ENCODE measurements at places on chromosomes 6 and 20.

DNA sequence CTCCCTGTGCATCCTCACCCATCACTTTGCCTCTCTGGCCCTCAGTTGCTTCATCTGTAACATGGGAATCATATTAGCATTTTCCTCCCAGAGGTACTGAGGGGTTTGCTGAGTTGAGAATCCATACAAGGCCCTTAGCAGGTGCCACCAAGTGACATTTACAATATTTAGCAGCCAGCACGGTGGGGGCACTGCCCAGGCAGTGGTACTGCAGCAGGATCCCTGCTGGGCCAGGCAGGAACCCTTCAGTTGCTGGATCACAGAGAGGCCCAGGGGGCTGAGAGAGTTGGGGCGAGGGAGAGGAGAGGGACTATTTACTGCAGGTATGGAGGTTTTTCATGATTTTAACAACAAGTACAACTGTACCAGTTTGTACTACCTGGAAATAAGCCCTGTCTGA is 65.9 kb downstream of the CDH22 start:
- DNase-seq = no peak

DNA sequence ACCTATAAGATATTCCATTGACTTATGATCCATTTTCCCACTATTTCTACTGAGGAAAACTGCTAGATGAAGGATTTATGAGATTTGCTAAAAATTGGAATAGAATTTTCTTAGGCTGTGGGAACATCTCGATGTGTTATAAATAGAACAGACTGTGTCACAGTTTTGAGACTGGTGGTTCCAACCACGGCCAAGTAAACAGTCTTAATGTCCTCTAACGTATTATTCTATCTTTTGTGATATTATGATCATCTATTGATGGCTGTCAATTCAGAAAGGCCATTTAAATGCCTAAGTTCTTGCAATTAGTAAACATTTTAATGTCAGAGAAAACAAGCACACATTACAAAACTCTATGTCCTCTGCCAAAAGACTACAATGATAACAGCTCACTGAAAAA is 71.5 kb upstream of the PLN start:
- no peak for DNase-seq

GRCh38 chr20:63969838-63970713 is at the start of gene ZNF512B:
TSS of gene ZNF512B (minus strand) at chr20:63969930. CDS start at chr20:63967950, 1,980 bp downstream.
- peak; percentile 47 for DNase-seq

DNA sequence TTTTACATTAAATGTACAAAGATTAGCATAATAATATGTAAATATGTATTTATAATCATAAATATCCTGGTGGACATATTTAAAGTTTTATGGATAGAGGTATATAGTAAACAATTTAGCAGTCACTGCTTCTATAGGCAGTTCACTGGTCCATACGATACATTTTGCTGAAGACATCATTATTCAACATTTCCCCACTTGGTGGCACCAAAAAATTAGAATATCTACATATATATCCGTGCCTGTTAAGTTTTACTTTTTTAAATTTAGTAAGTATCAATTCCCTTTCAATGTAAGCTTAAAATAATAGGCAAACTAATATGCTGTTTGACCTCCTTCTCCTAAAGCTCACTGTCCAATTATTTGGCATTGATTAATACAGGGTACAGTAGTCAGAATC is 64.2 kb downstream of the LMBRD1 start:
- DNase-seq = no peak

DNA sequence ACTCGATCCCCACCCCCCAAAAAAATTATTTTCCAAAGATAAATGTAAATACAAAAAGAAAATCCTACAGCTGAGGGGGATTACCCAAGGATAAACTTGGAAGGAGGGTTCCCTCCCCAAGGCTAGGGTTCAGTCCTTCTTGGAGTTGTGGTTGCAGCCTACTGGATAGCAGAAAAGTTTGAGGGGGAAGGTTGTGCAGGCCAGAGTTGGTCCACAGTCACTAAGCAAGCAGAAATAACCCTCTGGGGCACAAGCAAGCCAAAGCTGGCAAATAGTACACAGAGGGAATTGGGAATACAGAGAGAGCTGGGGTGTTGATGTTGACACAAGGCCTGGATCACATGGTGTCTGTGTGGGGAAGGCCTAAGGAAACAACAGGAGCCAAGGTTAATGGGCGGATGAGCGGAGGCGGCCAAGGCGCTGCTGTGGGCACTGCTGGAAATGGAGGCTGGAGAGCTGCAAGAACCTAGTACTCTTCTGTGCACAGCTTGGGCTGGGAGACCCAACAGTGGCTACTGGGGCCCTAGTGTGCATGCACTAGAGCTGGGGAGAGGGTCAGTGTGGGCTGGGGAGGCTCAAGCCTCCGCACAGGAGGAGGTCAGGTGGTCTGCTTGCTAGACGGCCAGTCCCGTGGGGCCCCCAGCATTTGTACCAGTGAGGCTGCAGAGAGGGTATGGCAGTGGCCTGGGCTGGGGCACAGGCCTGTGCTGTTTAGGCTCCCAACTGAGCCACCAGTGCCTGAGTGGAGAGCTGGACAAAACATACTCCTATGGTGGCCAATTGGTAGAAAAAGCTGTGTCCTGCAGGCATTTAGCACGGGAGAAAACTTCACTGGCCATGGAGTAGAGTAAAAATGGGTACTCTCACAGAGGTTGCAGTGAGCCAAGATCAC is 5.5 kb upstream of the SNRPB start:
- no peak for DNase-seq

DNA sequence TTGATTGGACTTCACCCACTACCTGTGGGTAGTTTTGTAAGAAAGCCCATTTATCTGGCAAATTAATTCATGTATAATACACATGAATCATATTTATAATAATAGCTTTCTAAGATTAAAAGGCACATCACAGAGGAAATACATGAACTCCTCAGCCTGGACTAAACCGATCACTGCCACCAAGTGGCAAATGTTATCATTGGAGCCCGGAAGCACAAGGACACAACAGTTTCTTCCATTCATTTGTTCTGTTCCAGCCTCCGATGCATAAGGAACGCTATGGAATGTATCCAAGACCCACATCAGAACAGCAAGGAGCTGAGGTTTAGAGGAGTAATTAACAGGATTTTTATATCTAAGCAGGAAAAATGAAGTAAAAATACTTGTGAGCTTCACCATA is 13.9 kb upstream of the IPCEF1 start:
- DNase-seq = peak; percentile 4

GRCh38 chr6:42929821-42930360 is 611 bp downstream of the CNPY3 start:
- peak; percentile 48 for DNase-seq

DNA sequence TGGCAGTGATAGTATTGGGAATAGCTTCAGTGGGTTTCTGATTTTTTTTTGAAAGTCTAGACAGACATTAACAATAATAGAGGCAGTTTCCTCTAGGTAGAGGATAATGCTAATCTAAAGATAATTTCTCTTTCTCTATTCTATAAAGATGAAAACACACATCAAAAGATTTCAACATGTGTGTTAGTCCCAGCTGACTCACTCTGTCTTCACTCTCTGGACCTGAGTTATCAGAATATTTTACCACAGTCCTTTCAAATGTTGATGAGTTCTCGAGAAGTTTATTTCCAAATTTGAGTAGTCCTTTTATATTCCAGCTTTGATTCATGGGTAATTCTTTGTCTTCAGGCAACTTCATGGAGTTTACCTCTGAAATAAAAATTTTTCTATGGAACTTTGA is 17.1 kb downstream of the RPRD1B start:
- no peak for DNase-seq

DNA sequence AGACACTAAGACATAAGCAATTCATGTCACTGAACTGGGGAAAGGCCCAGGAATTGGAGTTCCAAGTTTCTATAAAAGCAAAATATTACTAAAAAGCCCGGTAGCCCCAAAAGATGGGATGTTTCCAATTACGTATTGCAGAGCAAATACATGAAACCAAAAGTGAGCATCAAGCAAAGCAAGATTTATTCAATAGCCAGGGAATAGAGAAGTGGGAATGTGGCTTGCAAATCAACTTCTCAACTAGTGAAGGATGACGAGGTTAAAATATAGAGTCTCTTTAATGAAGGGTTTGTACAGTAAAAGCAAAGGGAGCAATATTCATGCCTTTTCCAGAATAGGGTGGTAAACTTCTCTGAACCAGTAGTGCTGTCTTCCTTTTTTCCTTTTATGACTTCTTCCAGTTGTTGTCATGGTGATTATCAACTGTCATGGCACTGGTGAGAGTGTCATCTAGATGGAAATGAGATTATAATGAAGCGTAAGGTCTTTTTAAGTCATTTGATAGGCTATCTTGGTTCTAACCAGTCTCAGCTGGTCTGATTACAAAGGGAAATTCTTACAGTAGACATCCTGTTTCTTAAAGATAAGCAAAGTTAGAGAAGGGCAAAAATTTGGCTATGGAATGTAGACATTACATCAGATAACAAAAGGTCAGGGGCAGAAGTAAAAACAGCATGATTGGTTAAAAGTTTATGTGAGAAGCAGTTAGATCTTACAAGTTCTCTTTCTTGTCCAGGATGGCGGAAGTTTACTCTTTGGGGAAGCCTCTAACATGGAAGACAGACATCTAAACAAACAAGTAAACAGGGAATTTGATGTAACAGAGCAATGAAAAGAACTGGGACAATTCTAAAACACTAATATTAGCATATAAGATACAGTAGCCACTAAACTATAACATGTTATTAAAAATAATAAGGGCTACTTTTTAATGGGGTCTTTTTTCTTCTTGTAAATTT is 96.9 kb downstream of the TBX18 start:
- DNase-seq = no peak

- DNase-seq = no peak
Measured at GRCh38 chr20:63855363-63856097, 5.8 kb upstream of the ABHD16B start.

GRCh38 chr20:36274181-36274841 is 31.8 kb upstream of the DLGAP4 start:
- DNase-seq = no peak

- no peak for DNase-seq
Measured at GRCh38 chr6:68689910-68690309, 54.8 kb downstream of the ADGRB3 start.

GRCh38 chr6:11835065-11835464 is 56.5 kb upstream of the ADTRP start:
- DNase-seq = no peak

DNA sequence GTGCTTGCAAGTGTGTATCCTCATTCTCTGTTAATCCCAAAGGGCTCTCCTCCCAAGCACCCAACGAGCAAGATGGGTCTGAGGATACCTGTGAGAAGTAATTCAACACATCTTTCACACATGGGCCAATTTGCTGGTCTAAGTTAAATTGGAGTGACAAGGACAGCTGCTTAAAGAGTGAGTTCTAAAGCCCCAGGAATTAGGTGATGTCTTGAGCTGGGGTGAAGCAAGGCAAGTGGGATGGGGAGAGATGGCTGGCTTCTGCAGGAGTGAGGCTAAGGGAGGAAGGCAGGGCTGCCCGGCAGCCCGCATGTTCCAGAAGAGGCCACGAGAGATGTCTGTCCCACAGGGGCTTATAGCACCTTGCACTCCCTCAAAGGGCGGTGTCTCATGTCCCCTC is 288.5 kb downstream of the CDH26 start:
- DNase-seq = no peak

DNA sequence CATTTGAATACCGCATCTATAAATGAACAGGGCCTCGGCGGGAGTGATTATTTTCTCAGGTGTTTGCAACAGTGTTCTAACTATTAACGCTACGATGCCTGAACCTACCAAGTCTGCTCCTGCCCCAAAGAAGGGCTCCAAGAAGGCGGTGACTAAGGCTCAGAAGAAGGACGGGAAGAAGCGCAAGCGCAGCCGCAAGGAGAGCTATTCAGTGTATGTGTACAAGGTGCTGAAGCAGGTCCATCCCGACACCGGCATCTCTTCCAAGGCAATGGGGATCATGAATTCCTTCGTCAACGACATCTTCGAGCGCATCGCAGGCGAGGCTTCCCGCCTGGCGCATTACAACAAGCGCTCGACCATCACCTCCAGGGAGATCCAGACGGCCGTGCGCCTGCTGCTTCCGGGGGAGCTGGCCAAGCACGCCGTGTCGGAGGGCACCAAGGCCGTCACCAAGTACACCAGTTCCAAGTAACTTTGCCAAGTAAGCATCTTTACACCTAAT is 70.9 kb downstream of the HFE start:
- DNase-seq = peak; percentile 95

DNA sequence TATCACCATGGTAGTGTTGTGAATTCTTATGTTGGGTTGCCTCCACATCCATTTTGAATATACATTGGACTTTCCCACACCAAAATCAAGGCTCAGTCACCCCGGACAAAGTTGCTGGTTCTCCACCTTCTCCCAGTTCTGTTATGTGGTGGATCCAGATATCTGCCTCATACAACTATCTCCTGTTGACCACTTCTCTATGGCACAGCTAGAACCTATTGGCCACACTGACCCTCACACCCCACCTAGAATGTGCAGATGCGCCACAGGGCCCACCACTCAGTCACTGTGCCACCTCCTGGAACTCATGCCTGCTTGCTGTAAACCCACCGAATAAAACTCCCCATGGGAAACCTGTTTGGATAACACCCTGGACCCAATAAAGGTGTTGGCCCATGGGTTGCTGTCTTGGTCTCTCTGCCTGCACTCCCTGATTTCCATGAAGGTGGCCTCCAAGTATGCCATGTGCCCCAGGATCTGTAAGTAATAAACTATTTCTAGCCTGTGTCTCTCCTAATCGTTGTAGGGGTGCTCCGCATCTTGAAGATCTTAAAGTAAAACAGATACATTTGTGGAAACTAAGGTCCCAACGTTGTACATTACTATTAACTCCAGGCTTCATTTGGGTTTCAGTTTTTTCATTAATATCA is 7.2 kb upstream of the NQO2 start:
- no peak for DNase-seq

GRCh38 chr20:64145458-64146300 is 18.6 kb upstream of the MYT1 start:
- DNase-seq = no peak

GRCh38 chr6:108638993-108639392 is 78.3 kb downstream of the FOXO3 start:
- DNase-seq = no peak

- no peak for DNase-seq
Measured at GRCh38 chr6:69933239-69933638, 66.9 kb downstream of the COL19A1 start.

GRCh38 chr6:46655803-46656202 is 3.0 kb downstream of the SLC25A27 start:
- no peak for DNase-seq

DNA sequence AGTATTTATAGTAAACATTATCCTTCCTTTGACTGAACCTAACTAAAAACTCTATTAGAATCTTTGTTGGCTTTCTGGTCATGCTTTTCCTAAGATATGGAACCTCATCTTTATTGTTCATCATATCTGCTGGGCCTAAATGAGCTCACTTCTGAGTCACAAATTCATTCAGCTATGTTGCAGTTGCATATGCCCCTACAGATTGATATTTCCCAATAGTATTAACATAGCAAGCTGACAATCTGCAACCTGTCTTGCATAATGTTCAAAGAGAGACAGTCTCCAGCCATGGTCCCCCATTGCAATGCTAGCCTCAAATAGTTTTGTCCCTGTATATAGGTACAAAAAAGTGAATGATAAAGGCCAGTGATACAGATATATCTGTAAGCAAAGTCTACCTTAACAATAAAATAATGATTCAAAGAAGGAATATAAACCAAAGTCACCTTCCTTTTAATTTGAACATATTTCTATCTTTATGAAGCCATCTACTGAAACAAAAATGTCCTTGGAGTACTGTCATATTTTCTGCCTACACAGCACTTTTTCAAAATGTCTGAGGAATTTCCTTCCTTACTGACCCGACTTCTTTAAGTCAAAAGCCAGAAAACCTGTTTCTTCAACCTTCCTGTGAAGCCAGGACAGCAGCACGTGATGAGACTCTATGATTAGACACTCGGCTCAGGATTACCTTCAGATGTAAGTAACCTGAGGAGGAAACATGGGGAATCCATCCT is 140.7 kb downstream of the UBE3D start:
- DNase-seq = no peak
